ENCODE measurements at places on chromosomes 12 and 14.

- no peak for DNase-seq
Observed at GRCh38 chr14:64244279-64244678, 49.9 kb downstream of the ESR2 start.

DNA sequence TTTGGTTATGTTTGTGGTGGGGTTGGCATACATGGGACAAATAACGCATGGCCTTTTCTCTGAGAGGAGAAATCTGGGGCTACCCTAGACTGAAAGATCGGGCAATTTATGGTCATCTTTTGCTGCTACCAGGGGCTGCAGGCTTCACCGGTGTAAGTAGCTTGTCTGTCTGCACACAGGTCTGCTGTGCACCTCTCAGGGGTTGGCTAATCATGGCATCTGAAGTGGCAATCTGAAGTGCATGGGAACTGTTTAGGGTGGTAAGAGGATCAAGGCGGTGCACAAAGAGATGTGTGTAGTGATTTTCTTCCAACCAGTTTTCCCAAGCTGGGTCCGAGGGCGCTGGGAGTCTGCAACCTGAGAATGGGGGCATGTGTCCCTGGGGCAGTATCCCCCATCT lies 141.3 kb downstream of the EMP1 start:
- DNase-seq = no peak

DNA sequence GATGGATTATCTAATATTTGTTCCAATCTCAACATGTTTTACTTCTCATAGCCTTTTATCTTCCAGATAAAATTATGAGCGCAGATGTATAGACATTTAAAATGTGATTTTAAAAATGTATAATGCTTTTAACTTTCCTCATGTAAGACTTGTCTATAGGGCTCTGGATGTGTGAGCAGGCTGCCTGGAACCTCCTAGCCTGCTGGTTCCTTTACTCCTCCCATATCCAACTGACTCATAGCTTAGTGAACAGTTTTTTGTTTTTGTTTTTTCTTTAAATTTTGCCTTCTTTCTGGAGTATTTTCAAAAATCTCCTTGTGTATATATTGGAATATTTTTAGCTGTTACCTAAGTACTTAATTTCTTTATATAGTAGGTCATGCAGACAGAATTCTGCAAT lies 115.4 kb downstream of the PDE3A start:
- DNase-seq = no peak

DNA sequence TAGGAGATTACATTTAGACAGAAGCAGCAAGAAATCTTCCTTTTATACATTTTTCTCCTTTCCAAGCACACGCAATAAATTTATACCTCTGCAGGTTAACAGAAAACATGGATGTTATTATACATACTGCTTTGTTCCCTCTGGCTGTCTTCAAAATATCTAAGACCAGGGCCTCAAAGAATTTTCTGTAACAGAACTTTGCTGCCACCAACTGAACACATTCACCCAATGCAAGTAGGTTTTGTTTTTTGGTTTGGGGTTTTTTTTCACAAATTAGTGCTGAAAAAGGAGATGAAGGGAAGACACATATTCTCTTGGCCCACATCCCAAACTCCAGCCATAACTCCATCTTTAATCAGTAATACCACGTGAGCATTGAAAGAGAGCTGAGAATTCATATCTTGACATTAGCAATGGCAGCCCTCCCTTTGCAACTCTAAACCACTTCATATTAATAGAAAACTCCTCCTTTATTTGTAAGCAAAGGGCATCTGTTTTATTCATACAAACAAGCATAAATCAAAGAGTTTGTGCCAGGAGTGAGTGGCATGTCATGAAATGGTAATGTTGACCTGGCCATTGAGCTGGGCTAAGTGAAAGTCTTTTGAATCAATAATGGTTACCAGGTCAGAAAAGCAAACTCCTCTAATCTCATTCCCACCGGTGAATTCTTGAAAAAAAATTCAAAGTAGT lies 150.8 kb upstream of the FSCB start:
- DNase-seq = no peak

DNA sequence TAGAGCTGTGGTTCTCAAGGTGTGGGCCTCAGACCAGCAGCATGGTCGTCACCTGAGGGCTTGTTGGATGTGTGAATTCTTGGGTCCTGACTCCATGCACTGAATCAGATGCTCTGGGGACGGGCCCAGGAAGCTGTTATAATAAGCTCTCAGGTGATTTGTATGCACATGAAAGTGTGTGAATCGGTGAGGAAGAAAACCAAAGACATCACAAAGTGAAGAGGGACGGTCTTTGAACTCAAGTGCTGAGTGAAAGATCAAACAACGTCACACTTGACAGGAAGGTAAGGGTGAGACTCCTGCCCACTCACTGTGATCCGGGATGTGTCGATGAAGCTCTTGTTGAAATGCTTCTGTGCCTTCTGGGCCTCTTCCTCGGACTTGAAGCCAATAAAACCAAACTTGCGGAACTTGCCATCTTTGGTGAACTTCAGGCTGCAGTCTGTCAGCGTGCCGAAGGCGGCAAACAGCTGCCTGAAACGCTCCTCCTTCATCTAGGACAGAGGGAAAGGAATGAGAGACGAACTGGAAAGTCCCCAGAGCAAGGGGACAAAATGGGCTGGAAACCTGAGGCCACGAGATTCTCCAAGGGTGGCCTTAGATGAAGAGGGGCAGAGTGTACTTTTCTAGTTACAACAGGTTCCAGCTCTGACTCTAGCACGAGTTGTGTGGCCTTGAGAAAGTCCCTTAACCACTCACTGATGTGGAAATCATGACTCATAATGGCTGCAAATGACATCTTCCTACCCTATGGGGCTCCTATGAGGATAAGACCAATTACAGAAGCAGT lies 4.0 kb downstream of the RBM19 start:
- no peak for DNase-seq

All from activated CD4-positive, alpha-beta T cell treated with anti-CD3 and anti-CD28 coated beads, Interleukin-2, amount 50 U/mL, for 1 hour (primary cell).